Mesenteric fat pad (tissue), 1 donor: ENCODE measurements at places on chromosomes 16 and 17.

- DNase-seq: no peak
These were observed 129.4 kb downstream of the TANGO6 start for GRCh38 chr16:68972720-68973119.

DNA sequence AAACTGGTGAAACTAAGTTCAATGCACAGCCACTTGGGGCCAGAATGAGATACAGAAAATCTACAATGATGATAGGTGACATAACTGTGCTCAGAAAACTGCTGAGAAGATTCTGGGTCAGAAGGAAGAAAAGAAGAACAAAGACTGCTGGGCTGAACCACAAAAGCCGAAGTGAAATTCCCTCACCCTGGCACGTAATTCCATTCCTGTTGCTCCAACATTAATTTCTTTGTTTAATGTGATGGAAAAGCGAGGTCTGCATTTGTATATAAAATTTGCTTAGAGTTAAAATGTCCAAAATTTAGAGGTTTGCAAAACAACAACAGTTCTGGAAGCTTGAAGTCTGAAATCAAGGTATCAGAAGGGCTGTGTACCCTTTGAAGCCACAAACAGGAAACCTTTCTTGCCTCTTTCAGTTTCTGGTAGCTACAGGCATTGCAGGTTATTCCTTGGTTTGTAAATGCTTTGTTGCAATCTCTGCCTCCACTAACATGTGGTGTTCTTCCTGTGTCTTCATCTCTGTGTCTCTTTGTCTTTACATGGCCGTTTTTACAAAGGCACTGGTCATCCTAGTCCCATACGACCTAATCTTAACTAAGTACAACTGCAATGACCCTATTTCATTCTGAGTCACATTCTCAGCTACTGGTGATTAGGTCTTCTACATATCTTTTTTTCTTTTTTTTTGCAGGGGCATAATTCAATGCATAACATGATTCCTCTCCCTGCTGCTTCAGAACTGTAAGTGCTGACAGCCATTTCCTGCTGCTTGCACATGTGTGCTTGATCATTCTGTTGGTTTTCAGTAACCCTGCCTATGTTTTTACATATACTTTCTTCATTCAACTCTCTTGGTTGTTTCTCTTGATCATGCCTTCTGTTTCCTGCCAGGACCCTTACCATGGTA, 603.0 kb upstream of the CDH8 start:
- no peak for DNase-seq

- DNase-seq: no peak
These were observed 242.0 kb downstream of the FTO start for GRCh38 chr16:53945996-53946395.

DNA sequence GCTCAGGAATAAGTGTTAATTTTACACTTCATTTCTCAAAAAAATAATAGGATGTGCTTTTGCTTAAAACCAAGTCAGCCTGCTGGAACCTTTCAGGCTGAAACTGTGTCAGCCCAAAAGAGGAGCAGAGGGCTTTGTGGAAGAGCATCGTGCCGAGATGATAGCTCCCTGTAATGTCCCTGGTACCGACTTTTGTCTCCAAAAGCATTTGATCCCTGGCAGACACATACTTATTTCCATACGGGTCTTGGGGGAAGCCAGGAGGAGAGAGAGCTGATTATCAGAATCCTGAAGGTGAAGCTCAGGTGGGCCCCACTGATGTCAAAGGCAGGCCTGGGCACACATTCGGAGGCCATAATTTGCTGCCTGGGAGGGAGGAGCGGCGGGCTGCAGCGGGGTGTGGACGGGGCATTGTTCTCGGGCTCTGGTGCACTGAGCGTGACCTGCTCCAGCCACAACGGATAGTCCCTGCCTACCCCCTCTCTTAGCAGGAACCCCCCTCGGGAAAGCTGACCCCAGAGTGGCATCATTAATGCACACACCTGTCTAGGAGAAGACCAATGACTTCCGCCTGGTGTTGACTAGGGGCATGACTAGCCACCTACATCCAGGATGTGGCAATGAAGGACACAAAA, 155.9 kb downstream of the C16orf78 start:
- no peak for DNase-seq

DNA sequence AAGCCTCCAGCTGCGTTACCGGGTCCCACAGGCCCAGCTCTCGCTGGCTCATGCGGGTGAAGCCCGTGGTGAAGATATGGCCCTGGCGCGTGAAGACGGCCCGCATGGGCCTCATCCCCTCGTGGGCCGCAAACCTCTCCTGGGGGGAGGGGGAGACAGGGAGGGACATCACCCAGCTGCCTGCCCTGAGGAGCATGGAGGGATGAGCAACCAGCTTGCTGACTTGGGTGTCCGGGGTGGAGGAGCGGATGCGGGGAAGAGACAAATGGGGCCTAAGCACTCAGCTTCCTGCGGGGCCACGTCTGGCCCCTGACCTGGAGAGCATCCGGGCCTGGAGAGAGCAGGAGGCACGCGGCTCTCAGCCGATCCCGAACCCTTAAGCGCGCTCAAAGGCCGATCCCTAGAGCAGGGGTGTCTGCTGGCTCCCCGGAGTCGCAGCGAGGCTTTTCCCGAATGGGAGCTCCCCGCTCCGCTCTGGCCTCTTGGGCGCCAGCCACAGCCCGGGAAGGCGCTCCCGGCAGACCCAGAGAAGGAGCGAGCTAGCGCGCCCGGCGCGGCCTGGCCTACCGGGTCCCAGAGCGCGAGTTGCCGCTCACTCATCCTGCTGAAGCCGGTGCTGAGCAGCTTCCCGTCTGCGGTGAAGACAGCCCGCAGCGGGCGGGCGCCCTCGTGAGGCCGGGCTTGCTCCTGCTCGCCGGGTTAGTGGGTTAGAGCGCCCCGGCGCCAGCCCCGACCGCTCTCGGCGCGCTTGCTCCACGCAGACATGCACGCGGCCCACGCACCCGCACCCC, 5.0 kb downstream of the CORO6 start:
- peak; percentile 94 for DNase-seq

GRCh38 chr17:49715717-49716279, 8.0 kb upstream of the SLC35B1 start:
- no peak for DNase-seq
